ENCODE measurements at places on chromosomes 6 and 20.

- no peak for DNase-seq
Observed at GRCh38 chr6:35185971-35186370, 27.8 kb upstream of the SCUBE3 start.

- DNase-seq, result no peak
Observed at GRCh38 chr20:51043811-51044210, 20.9 kb upstream of the KCNG1 start.

DNA sequence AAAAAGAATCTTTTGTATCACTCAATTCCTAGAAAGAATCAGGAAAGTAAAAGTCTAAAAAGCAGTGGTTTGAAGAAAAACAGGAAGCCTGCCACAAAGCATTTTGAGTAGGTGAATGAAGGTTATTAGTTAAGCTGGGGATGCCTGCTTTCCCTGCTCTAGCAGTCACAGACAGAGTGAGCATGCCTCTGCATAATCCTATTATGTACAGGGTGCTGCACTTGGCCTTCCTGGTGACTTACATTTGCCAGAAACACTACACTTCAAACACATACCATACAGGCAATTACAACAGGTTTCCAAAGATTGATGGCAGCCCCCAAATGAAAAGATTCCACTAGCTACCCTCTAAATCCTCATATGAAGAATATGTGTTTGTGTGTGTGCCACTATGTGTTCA lies 130.8 kb downstream of the TPBG start:
- DNase-seq, result no peak

GRCh38 chr20:58458342-58459057 lies 56.7 kb downstream of the APCDD1L start:
- DNase-seq, result no peak

DNA sequence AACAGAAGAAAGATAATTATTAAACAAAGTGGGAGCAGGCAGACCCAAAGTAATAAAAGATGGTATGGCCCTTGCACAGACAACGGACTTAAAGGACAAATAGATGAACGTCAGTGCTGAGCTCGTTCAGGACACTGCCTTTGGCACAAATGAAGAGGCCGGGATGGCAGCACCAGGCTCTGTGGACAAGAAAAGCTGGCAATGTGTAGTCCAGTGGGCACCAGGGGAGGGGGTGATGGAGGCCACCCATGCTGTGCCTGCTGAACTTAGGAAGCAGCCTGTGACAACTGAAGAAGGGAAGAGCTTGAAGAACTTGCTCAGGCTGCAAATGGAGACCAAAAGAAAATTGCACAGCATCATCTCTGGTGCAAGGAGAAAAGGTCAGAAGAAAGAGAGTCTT lies 131.0 kb downstream of the ANKRD60 start:
- no peak for DNase-seq

GRCh38 chr6:36343109-36343680 lies 6.5 kb upstream of the BNIP5 start:
- no peak for DNase-seq

DNA sequence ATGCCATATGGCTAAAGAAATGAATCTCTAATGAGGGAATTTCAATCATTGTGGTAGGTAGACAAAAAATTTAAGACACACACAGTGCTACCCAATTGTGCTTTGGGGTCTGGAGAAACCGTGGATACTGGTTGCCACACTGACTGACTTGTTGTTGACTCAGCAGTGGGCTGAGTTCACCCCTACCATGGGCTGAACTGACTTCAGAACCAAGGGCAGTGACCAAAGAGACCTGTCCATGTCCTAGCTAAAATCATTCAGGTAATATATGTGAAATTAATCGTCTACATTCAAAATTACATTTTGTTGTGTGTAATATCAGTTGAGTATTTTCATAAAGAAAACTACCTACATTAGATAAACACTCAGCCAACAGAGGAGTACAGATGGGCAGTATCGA lies 131.6 kb downstream of the PDE7B start:
- no peak for DNase-seq

GRCh38 chr6:111610548-111611172 lies 5.0 kb upstream of the TRAF3IP2 start:
- no peak for DNase-seq

DNA sequence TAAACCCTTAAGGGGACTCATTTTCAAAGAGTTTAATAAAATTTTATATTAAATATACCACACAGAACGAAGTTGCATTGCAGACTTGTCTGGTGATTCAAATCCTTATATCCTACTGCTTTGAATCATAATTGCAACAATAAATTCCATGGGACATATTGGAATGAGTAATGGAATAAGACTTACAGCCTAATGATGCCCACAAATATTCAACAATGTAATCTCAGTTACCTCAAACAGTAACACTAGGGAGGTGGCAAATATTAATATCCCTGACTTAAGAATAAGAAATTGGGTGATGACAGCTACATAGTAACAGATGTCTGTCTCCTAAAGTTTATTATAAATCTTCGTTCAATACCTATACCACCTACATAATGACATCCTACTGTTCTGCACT lies 52.6 kb downstream of the BMP5 start:
- no peak for DNase-seq

- no peak for DNase-seq
Observed at GRCh38 chr6:147787417-147787816, 278.9 kb downstream of the SAMD5 start.

GRCh38 chr6:43723737-43724295 lies 36.2 kb upstream of the MRPS18A start:
- peak; percentile 60 for DNase-seq

DNA sequence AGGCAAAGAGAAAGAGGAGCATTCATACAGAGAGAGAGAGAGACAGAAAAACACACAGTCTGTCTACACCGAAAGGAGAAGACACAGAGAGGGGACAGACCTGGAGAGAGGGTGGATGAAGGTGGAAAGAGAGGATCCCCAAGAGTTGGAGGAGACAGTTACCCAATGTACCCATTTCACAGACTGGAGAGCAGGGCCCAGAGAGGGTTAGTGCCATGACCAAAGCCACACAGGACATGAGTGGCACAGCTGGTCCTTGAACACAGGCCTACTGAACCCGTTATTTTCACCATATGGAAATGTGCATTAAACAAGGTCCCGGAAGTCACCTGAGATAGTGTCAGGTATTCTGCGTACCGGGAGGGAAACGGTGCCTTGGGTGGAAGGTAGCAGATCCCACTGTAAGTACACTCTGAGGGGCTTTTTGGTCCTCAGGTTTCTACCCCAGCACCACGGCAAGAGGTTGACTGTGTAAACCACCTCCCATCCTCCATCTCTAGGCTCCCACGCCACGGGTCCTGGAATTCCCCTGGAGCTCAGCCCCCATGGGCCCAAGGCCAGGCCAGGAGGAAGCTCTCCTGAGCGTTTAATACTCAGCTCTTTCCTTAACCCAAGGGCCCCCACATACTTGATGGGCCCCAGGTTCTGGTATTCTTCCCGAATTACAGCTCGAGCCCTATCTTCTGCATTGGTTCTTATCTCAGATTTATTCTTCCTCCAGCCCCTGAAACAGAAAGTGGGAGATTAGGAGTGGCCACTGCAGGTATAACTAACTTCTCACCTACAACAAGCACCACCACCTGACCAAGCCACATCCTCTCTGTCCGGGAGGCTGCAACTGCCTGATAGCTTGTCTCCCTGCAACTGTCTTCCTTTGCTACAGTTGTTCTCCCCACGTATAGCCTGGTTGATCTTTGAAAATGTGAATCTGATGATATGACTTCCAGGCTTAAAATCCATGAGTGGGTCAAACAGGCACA lies 38.4 kb upstream of the OCSTAMP start:
- no peak for DNase-seq

DNA sequence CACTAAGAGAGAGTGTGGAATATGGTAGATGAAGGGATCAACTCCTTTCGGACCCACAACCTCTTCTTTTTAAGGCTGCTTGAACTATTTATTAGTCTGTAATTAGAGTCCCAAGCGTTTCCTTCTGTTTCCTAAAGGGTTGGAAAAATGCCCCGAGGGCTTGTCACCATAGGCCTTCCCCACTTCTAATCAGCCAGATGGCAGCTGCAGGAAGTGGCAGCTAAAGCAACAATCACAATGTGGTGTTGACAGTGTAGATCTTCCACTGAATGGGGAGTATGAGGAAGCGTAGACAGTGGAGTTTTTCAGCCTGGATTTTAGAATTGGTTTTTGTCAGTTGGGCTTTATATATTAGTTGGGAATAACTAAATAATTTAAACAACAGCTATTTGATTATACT lies 40.6 kb downstream of the SLC35D3 start:
- DNase-seq, result no peak

DNA sequence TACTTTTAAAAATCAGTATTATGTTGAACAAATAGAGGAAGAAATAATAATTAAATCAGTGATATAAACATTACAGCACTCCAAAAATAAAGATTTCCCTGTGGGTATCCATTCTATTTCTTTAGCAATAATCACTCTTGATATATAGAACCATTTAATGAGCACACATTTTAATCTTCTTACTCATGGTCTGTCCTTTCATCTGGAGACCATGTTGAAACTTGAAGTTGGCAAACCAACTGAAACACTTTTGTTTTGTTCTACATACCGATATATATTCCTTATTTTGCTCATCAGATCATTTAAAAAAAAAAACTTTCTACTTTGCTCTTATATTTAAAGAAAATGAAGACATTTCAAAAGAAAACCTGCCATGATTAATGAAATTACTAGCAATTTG lies 13.4 kb downstream of the C6orf58 start:
- no peak for DNase-seq

DNA sequence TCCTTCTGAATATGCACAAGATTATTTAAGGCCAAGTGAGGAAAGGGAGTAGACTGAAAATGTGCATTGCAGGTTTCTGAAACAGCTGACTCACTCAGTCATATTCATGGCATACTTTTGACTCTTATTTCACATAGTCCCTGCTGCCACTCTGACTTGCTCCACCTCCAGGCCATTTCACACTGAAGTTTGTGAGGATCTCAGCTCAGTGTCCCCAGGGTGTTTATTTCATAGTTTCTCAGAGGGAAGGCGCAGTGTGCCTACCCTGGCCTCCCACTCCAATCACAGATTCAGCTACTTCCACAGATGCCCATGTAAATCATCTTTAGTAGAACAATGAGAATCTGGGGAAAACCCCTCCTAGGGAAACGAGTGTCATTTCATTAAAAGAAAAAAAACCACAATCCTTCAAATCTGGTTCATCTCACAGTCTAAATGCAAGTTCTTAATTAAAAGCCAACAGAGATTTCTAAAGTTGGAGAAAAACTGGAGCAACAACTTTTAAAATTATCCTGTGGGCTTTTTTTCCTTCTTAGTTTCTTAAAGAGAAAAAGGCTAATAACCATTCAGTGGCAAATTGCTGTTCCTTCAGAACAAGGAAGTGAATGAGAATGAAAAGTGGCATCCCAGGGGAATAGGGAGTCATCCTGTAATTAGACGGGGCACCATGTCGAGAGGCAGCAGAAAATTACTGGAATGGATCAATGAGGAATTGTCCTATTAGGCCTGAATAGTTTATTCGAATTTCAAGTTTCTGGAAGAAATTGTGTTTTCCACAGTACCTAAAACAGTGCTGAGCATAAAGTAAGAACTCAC lies 133.6 kb downstream of the TFAP2B start:
- no peak for DNase-seq

- DNase-seq, result no peak
Observed at GRCh38 chr6:144736763-144737162, 451.6 kb downstream of the UTRN start.

GRCh38 chr6:37072526-37072925 lies 67.1 kb downstream of the FGD2 start:
- DNase-seq, result no peak

- peak; percentile 69 for DNase-seq
Observed at GRCh38 chr20:45890985-45891983, at the start of the genes CTSA and NEURL2. Gene CTSA, plus strand, starts transcription at chr20:45891335. Its CDS starts 234 bp downstream, at chr20:45891569. Gene NEURL2, minus strand, starts transcription at chr20:45891208. Its CDS starts 217 bp downstream, at chr20:45890991.

DNA sequence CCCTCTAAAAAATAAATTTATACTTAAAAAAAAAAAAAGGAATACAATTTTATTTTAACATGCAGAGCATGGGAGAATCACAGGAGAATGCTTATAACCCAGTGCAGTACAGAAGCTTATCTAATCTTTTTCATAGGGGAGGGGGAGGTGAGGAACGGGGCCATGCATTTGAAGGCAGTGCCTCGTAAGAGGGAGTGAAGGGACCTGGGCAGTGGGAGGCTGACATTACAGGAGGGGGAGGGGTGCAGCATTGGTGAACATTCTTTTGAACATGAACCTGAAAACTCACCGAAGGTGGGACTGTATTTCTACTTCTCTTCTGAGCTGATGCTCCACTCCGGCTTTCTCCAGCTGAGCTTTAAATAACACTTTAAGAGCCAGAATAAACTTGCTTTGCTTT lies 9.3 kb downstream of the AURKA start:
- DNase-seq, result no peak

DNA sequence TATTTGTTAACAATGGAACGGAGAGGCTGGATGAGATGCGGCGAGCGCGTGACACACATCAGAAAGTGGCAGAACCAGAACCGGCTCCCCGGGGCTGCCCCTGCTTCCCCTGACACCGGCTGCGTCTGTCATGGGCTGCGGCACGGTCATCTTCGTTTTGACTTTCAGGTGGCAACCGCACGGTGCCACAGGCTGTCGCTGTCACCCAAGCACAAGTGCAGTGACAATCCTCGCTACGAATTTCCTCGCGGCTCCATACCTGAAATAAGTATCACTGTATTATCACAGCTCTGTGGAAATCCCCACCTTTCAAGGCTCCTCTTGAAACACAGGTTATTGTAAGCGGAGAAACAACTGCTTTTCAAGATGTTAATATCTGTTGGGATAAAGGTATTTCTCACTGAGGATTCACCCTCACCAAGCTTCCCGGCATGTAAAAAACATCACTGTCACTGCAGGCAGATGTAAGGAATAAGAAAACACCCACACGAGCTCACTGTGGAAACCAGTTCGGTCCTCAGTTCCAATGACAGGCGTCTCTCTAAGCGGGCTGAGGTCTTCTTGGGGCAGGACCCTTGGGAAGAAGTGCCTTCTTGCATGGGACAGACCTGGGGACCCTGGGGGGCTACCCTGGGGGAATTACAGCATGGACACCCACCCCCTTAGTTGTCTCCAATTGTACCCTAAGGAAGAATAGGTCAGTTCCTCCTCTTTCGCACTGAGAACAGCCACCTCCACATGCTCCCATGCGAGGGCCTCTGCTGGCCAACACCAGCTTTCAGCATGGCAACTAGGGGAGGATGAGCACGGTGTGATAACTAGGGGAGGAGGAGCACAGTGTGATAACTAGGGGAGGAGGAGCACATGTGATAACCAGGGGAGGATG lies 86.3 kb downstream of the DACT2 start:
- DNase-seq, result no peak

DNA sequence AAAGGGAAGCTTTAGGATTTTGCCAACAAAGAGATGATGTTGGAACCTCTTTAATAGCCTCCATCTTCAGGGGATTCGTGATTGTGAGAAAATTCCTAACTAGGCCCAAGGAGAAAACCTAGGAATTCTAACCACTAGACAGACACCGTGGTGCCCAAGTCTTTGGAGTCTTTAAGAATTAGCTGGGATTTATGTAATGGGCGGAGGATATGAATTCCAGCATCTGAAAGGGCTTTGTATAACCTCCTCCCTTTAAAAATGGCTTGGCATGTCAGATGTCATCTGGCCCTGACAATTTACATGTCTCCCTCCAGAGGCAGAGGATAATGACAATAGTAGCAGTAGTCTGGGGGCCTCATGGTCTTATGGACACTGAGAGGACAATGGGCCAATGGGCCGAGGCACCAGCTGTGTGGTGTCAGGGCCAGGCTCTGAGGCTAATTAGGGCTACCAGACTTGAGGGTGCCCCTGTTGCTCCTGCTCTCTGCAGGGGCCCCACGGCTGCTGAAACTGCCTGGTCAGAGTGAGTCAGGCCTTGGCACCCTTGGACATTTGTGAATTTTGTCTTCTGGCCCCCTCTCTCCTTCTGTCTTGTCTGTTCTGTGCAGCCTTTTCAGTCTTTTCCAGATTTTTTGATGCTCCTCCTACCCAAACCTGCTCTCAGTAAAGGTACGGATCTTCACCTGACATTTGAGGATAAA lies 113.9 kb downstream of the EDN1 start:
- DNase-seq, result no peak

GRCh38 chr6:128414943-128415342 lies 105.5 kb downstream of the PTPRK start:
- DNase-seq, result no peak
